ENCODE measurements at places on chromosomes 12 and 14.

- DNase-seq = no peak
Measured at GRCh38 chr12:47126246-47126645, 46.5 kb upstream of the AMIGO2 start.

DNA sequence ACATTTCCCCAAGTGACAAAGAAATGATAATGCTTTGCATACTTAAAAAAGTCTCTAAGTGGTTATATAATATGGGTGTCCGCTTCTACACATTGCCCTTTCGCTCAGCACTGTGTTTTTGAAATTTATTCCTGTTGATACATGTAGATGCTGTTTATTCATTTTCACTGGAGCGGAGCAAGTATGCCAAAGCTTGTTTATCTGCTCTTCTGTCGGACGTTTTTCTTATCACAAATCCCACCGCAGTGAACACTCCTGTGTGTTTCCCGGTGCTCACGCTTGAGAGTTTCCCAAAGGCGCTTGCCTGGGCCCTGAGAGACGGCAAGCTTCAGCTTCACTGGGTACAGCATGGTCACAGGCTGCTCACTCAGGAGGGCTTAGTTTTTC lies 50.2 kb downstream of the TPCN1 start:
- DNase-seq = no peak

- DNase-seq = no peak
Measured at GRCh38 chr12:131460520-131460919, 250.4 kb upstream of the SFSWAP start.

GRCh38 chr12:105060715-105061378 lies 23.4 kb downstream of the ALDH1L2 start:
- no peak for DNase-seq

DNA sequence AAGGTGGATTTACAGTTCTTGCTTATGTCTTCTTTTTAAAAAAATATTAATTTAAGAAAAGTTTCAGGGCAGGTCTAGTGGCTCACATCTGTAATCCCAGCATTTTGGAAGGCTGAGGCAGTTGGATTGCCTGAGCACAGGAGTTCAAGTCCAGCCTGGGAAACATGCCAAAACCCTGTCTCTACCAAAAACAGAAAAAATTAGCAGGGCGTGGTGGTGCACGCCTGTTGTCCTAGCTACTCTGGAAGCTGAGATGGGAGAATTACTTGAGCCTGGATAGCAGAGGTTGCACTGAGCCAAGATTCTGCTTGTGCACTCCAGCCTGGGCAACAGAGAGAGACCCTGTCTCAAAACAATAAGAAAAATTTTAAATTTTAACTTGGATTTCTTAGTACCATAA lies 5.4 kb upstream of the TAS2R46 start:
- DNase-seq = no peak

GRCh38 chr14:92471919-92472318 lies 41.7 kb upstream of the RIN3 start:
- no peak for DNase-seq

GRCh38 chr14:106622200-106622745 lies 1095.9 kb downstream of the TMEM121 start:
- DNase-seq = peak; percentile 42

GRCh38 chr14:96103560-96104460 lies 64.6 kb downstream of the C14orf132 start:
- DNase-seq = no peak

DNA sequence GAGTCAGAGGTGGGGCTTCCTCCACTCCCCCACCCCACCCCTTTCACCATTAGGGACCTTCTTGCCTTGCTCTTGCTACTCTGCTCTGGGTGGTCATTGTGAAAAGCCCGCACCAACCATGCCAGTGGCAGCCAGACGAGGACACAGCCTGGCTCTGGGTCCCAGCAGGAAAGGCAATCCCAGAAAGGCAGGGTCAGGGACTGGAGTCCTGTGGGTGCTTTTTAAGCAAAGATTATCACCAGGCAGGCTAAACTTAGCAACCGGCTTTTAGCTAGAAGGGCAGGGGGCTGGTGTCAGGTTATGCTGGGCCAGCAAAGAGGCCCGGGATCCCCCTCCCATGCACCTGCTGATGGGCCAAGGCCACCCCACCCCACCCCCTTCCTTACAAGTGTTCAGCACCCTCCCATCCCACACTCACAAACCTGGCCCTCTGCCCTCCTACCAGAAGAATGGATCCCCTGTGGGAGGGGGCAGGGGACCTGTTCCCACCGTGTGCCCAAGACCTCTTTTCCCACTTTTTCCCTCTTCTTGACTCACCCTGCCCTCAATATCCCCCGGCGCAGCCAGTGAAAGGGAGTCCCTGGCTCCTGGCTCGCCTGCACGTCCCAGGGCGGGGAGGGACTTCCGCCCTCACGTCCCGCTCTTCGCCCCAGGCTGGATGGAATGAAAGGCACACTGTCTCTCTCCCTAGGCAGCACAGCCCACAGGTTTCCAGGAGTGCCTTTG lies 1.2 kb upstream of the GAPDH start:
- DNase-seq = peak; percentile 78

- DNase-seq = no peak
Measured at GRCh38 chr12:122569288-122569687, 42.2 kb downstream of the KNTC1 start.

- no peak for DNase-seq
Measured at GRCh38 chr12:16506394-16506793, 99.6 kb downstream of the LMO3 start.

- no peak for DNase-seq
Measured at GRCh38 chr14:54532111-54533012, 22.7 kb downstream of the CGRRF1 start.

DNA sequence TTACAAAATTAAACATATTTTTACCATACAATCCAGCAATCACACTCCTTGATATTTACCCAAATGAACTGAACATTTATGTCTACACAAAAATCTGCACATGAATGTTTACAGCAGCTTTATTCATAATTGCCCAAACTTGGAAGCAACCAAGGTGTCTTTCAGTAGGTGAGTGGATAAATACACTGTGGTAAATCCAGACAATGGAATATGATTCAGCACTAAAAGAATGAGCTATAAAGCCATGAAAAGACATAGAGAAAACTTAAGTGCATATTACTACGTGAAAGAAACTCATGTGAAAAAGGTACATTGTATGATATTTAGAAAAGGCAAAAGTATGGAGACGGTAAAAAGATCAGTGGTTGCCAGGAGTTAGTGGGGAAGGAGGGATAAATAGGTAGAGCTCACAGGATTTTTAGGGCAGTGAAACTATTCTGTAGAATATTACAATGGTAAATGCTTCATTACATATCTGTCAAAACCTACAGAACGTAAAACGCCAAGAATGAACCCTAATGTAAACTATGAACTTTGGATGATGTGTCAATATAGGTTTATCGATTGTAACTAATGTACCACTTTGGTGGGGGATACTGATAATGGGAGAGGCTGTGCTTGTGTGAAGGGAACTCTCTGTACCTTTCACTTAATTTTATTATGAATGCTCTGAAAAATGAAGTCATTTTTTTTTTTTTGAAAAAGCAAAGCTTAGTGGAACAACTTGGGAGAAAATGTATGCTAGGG lies 295.7 kb downstream of the CEP128 start:
- DNase-seq = no peak

GRCh38 chr14:70416338-70416724 lies 559 bp downstream of the SYNJ2BP start:
- DNase-seq = no peak

DNA sequence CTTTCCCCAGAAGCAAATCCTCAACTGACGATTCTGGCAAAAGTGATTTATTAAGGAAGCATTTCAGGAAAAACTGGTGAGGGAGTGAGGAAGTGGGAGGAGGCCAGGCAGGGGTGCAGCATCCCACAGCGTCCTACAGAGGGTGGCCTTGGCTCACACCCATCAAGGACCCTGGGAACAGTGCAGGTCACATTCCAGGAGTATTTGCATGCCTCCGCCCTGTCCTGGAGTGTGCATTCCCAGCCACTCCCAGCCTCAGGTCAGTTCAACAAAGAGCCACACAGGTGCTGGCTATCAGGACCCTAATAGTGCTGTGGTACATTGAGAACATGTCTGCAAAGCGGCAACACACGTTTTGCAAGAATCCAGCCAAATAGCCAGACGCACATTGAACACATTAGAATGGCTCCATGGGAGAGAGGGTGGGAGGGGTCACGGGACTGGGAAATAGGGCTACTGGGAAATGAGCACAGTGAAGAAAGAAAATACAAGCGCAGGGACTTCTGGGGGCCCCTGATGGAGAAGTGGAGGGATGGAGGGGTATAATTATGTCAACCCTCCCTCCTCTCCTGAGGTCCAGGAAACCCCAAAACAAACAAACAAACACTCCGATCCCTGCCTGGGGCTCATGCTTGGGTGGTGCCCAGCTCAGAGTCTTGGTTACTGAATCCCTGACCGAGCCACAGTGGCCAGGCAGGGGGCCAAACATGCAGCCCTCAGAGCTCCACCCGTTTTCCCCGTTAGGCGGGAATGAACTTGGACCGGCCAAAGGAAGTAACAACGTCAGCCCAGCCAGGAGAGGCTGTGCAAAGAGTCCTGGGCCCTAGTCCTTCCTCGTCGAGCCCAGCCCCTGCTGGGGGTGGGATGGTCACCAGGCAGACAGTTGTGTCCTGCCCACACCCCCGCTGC lies 36.5 kb downstream of the CMKLR1 start:
- DNase-seq = no peak

GRCh38 chr14:69408331-69408960 lies 10.0 kb downstream of the SLC39A9 start:
- no peak for DNase-seq

- DNase-seq = no peak
Measured at GRCh38 chr12:95191060-95191696, 26.1 kb downstream of the FGD6 start.

- no peak for DNase-seq
Measured at GRCh38 chr12:87136330-87136976, 880.3 kb upstream of the MGAT4C start.

- DNase-seq = no peak
Measured at GRCh38 chr12:112463478-112463877, 44.7 kb downstream of the PTPN11 start.

- DNase-seq = no peak
Measured at GRCh38 chr12:98227162-98227561, 288.2 kb upstream of the TMPO start.

DNA sequence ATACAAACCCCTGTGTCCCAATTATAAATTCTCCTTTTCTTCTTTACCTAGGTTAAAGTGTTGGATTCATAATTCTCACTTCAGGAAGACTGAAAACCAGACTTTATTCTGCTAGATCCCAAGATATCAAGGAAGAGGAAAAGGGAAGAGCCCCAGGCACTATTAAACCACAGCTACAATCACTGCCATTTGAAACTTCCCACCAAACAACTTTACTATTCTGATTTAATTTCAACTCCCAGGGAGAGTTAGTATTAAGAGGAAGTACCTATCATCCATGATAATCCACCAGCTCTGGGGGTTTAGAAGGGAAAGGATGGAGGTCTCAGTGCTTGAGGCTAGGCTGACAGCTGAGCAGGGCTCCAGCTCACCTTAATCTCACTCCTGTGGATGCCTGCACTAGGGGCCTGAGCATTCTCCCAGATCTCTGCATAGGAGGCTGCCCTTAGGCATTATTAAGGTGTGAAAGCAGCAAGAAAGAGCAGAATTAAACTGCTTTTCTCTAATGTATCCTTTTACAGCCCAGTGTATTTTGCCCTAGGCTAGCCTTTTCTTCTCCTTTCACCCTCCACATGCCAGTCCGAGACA lies 52.9 kb downstream of the MYF5 start:
- DNase-seq = no peak

All from activated T-cell treated with anti-CD3 and anti-CD28 coated beads, Interleukin-2, amount 50 U/mL, for 48 hours (primary cell).